ENCODE measurements at places on chromosomes 2 and 18.

DNA sequence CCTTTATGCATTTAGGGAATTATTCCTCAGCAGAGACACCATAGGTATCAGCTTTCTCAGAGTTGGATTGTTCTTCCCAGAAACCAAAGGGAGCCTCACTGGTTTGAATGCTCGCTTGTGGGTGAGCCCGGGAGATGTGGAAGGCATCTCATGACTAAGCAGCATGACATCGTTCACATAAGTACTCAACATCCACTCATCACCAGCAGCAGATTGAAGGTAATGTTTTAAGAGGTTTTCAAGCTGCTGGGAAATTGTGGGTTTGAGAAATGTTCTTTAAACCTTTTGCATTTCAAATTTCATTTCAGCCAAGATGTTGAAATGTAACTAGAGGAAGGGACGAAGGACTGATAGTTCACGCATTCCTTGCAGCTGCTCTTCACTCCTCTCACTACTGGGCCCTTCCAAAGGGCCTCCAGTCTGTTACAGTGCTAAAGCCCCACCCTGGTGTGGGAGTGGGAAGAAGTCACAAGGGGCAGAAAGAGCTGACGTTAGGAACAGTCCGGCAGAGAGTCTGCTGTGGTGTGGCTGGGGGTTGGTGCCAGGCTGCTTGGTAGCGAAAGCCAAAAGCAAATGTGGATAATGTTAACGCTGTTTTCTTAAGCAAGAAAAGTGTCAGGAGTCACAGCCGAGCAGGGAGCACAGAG is 324.5 kb upstream of the EPHA4 start:
- peak; percentile 44 for DNase-seq

DNA sequence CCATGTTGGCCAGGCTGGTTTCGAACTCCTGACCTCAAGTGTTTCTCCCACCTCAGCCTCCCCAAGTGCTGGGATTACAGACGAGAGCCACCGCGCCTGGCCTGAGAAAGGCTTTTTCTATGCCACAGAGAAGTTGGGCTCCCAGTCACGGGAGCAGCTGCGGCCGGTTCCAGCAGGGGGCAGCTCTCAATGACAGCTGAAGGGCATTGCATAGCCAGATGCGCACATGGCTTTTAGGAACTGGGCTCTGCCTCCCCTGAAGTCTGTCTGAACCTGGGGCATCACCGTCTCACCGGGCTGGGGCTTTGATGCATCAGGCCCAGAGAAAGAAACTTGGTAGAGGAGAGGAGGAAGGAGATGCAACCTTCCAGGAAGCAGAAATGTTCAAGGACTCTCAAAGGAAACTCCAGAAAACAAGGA is 84.2 kb upstream of the LAPTM4A start:
- peak; percentile 41 for DNase-seq

- DNase-seq: no peak
These were observed 20.1 kb upstream of the SLC20A1 start for GRCh38 chr2:112625474-112626114.

- peak; percentile 85 for DNase-seq
These were observed 178.7 kb downstream of the EN1 start for GRCh38 chr2:118668431-118669424.

GRCh38 chr18:40423291-40423690 is 1531.7 kb upstream of the PIK3C3 start:
- no peak for DNase-seq

- no peak for DNase-seq
These were observed 373.1 kb upstream of the FANCL start for GRCh38 chr2:58614219-58614618.

DNA sequence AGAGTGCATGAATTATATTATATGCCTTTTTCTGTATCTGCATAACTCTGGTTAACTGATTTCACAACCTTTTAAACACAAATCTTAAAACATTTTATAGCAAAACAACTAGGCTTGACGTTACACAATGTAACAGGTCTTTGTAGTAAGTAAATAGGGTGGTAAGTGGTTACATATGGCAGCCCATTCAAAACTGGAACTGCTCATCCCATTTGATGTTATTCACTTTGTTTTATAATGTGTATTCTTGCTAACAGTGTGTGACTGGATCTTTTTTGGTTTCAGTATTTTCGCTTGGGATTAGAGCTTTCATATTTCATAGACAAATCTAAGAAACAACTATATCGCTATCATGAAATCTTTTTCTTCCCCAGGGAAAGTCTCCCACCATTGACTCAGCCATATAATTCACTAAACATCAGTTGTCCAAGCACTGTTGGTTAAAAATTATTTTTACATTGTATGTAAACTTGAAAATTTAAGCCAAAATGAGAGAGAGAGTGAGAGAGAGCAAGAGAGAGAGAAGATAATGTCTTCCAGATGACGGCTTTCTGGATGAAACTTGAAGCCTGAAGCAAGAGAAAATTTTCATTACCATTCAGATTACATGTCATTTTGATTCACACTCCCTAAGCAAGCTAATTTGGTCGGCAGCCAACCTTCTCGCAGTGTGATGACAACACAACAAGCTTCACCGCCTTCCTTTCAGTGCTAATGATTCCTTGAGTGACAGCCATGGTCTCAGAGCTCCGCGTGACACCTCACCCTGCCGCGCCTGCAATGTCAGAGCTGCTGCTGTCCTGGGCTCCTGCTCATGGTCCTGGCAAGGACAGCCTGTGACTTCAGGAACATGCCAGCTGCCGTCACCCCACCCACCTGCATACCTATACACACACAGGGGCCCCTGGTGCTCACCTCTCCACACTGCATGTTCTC is 946.9 kb upstream of the SOX11 start:
- DNase-seq: no peak

DNA sequence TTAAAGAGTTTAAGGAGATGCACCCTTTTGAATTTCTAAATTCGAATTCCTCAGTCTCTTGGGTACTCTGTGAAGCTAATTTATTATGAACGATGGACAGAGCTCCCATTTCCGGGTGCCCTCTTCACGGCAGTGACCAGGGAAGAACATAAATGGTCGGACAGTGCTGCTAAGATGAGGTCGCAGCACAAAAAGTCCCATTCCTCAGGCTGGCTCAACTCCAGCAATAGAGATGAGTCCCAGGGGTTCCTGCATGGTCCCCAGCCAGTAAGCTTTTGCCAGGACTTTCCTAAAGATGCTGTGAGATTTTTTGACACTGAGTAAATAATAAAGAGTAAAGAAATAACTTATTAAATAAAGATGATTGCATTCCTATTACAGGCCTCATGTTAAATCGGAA is 43.0 kb upstream of the STK39 start:
- no peak for DNase-seq

DNA sequence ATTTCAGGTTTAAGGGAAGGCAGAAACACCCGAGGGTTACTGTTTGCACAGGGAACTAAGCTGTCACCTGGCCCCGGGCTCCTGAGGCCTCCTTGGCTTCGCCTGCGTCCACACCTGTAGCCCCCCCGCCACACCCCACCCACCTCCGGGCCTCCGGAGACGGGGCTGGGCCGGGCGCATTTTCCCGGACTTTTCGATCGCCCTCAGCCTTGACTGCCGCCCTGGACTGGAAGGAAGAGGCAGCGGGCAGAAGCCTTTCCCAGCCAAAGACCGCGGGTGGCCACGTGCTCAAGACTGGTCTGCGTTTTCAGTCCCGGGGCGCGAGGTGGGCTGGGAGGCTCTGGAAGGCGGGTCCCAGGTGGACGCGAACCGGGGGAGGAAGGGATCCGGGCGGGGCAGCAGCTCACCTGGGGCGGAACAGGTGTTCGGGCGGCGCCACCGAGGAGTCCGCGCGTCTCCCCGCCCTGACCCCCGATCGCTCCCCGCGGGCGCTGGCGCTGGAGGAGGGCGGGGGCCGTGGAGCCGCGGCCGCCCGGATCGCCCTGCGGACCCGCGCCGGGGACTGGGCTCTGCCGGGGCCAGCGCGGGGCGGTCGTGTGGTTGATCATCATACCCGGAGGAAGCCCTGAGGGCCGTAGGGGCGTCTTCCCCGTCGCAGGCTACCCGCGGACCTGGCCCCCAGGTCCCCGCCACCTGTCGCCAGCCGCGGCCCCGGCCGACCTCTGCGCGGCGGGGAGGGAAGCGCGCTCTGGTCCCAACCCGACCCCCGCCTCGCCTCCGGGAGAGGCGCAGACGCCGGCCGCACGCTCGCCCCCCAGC is 3.2 kb downstream of the ID2 start:
- peak; percentile 43 for DNase-seq

- no peak for DNase-seq
These were observed 49.2 kb downstream of the SLC4A3 start for GRCh38 chr2:219676586-219676985.

DNA sequence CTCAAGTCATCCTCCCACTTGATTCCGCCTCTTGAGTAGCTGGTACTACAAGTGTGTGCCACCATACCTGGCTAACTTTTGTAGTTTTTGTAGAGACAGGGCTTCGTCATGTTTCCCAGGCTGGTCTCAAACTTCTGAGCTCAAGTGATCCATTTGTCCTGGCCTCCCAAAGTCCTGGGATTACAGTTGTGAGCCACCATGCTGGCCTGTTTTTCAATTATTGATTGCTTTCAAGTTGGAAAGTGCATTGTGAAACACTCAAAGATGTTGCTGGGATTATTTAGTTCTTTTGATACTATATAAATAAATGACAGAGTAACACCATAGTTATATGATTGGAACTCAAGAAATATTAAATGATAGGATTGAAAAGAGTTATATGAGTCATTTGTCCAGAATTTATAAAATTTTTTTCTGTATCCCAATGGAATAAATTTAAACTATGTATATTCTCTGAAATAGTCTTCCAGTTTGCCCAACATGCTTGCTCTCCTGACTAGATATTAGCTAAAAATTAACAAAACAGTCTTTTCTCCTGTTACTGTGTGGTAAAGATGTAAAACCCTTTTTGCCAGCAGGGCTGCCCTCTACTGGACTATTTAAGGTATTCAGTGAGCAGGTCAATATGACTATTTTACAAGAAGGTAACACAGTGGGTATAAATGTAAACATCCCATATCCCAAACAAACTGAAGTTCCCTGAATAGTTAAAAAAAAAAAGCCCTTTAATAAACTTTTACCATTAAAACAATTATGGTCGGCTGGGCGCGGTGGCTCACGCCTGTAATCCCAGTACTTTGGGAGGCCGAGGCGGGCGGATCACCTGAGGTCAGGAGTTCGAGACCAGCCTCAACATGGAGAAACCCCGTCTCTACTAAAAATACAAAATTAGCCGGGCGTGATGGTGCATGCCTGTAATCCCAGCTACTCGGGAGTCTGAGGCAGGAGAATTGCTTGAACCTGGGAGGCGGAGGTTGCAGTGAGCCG is 42.7 kb downstream of the ACSL3 start:
- peak; percentile 73 for DNase-seq

- DNase-seq: no peak
These were observed 6.7 kb downstream of the NAB1 start for GRCh38 chr2:190655570-190655969.

DNA sequence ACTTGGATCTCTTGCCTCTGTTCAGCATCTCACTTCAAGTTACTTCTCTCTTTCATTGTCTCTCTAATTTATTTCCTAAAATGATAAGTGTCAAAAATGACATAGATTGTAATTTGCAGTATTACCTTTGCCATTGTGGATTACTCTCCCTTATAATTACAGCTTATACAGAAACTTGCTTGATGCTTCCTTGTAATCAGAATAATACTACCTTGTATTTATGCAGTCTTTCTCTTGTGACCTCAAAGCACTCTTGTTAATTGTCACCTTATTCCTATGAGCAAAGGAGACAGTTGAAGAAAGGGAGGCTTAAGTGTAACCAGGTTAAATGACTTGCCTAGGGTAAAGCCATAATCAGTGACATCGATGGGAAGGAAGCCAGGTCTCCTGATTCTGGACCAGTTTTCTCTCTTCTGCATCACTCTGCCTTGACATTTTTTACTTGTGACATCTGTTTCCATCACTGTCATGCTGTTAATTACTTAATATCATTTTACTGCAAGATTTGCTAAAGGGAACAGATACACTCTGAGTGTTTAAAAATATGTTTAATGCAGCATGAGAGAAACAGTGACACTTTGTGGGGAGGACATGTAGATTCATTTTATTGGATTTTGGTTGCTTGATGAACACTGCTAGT is 388.6 kb downstream of the PARD3B start:
- no peak for DNase-seq

DNA sequence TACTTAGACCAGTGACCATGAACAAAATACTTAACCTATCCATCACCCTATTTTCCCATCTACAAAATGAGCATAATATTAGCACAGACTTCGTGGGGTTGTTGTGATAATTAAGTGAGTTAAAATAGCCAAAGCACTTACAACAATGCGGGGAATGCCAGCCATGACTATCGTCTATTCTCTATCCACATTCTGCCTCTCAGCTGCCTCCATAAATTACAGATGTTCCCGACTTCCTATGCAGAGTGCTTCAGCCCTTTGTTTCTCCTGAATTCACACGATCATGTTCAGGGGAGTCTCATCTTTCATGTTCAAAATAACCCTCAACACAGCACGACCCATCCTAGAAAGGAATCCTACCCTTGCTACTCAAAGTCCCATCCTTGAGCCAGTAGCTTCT is 211.6 kb downstream of the EN1 start:
- DNase-seq: no peak

GRCh38 chr2:53708988-53709387 is 58.6 kb upstream of the CHAC2 start:
- DNase-seq: no peak

DNA sequence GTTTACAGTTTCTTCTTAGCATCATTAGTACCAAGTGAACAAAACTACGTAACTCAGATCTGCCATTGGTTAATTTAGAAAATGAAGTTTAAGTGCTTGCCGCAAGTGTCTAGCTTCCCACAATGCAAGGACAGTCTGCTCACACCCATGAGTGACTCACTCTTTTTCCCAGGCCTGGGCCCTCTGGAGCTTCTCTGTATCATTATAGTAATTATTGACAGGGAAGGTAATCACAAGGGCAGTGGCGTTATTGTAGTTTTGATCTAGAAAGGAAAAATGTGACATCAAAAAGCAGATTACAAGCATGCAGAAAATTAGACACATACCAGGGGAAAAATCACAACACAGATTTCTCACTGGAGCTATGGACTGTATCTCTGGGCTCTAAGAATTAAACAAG is 38.5 kb downstream of the NPC1 start:
- DNase-seq: peak; percentile 71

DNA sequence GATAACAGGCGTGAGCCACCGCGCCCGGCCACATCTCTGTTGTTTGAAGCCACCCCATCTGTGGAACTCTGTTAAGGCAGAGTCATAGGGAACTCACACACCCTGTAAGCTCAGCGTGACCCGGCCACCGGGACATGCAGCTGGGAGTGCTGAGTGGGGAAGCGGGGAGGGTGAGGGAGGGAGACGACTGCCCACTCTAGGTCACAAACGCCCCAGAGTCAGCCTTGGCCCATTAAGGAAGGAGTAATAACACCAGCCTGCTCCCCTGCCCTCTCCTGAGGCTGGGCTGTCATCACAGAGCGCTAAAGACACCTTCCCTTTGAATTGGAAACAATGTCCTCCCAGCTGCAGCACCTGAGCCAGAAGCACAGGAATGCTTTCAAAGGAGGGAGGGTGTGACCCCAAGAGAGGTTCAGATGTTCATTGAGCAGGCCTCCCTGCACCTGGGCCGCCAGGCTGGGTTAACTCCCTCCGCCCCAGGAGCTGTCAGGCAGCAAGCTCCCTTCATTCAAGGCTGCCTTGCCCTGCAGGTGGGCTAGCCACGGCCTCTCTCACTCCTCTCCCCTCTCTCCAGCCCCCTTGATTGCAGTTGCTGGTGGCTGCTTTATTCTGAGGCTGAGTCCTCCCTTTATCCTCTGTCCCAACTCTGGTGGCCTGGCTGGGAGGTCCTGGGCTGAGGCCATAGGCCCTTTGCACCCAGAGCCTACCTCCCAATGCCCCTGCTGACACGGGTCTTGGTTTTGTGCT is 77.2 kb upstream of the HPCAL1 start:
- DNase-seq: no peak

GRCh38 chr18:12119358-12119757 is 25.7 kb downstream of the ANKRD62 start:
- no peak for DNase-seq

All from RCC 7860 (cell line).